Mucosa of gallbladder (tissue), 1 donor: ENCODE measurements at places on chromosomes 2 and 18. TPM values are rescaled to one million over a fixed set of nuclear protein-coding genes. Genes with fewer than 3 reads are reported as not detected.

- DNase-seq, result no peak
Measured at GRCh38 chr18:74286856-74287255, 4.9 kb downstream of the CYB5A start.

DNA sequence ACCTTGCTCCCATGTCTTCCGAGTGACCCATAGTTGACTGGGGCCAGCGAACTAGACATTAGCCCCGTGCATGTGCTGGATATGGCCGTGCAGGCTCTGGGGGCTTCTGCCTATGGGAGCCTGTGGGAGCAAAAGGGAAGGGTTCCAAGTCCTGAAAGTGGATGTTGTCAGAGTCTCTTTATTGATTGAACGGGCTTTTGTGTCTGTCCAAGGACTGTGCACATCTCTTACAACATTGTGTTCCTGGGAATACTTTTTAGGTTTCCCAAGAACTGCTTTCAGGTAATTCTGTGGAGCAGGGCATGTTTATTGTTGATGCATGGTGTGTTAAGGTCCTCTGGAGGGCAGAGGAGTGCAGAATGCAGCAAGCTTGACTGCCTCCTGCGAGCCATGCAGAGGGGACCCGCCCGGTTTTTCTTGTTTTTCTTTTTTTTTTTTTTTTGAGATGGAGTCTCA is 5.0 kb downstream of the RNF144A start:
- no peak for DNase-seq

- no peak for DNase-seq
Measured at GRCh38 chr18:11516751-11517503, 92.5 kb upstream of the SLC35G4 start.

DNA sequence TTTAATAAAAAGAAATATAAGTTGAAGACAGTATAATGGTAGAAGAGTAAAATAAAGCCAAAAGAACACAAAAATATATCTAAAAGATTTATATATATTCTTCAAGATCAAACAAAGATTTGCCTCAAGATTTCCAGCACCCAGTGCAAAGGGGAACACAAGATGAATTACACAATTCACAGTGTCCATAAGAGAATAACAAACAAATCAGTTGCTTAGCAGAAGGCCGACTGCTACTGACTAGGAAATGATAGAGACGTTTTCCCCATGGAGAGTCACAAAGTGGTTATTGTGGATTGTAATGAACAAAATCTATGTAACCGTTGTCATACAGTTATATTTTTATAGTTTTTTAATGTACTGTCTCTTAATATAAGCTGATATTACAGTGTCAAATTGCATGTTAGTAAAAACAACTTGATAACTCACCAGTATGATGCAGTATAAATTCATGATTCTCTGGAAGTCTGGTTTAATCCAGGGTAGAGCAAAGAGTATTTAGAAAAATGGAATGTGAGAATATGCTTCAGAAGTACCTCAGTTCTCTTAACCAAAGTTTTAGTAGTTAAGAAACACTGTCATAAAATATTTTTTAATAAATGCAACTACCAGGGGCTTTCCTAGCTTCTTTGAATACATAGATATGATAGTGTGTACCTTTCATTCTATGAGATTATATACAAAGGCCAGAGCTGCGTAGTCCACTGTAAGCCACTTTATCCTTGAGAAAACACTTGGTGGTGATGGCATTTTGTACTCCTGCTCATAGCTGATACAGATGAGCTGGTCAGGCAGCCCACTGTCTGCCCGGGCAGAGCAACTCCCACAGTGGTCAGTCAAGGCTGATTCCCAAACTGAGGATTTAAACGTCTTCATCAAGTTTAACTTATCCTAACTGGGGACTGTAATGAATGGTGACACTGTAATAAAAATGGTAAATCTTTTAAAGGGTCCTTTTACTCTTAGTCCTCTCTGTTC is 180.5 kb upstream of the DTNA start:
- no peak for DNase-seq

GRCh38 chr2:222912776-222913175 is 51.9 kb downstream of the ACSL3 start:
- DNase-seq, result no peak

DNA sequence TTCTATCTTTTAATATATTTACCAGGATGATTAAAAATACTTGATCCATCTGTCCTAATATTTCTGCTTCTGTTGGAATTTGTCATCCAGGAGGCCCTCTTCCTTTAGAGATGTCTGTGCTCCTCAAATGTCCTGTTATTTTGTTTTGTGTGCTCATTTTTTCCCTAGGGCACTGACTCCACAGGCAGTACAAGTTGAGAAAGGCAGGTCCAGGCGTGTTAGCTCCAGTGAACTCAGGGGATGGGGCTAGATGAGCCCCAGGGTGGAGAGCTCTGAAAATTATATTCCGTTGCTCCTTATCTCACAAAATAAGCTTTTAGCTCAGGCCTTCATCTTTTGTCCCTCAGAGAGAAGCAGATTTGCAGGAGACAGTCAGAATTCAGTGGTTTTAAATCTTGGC is 105.7 kb downstream of the SLC4A3 start:
- no peak for DNase-seq

DNA sequence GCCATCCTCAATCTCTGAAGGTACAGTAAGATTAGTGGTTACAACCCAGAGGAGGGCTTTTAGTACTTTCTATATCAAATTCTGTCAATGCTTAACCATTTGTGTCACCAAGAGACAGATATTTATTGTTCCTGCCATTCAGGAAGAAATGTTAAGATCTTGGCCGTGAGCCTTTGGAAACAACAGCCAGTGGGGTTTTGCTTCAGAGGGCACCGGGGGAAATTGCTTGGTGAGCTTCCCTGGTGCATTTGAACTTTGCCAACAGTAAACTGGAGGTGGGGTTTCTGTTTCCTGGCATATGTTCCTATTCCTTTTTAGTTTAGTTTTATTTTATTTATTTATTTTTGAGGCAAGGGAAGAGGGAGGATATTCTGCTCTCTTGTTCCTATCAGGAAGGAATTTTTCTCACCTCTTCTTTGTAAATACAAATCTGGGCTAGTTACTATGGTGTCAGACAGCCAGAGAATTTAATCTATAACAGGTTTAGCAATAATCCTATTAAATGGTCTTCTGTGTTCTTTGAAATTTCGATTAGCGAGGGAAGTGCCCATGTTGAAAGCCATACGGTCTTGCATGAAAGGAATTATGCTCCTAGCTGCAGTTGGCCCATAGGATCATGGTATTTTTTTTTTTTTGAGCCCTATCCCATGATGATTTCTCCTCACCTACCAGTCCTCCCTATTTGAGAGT is 95.7 kb downstream of the MAIP1 start:
- DNase-seq, result peak; percentile 52

DNA sequence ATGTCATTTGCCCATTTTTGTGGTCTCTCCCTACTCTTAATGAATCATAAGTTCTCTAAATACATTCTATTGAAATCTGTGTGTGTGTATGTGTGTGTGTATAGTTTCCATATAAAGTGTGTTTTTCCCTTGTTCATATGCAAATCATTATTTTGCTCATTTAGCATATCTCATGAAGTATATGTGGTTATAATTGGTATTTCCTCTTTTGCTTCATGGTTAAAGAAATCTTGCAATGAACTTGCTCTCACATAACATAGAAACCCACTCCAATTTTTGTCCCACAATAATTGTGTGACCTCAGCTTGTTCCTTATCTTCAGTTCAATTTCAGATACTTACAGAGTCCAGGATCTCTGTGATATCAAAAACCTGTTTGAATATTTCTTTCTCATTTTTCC is 1.2 kb downstream of the CPO start:
- DNase-seq, result no peak

GRCh38 chr18:8802017-8802672 is 96.8 kb downstream of the MTCL1 start:
- no peak for DNase-seq

GRCh38 chr18:59606193-59607077 is 90.8 kb downstream of the CCBE1 start:
- DNase-seq, result peak; percentile 31

DNA sequence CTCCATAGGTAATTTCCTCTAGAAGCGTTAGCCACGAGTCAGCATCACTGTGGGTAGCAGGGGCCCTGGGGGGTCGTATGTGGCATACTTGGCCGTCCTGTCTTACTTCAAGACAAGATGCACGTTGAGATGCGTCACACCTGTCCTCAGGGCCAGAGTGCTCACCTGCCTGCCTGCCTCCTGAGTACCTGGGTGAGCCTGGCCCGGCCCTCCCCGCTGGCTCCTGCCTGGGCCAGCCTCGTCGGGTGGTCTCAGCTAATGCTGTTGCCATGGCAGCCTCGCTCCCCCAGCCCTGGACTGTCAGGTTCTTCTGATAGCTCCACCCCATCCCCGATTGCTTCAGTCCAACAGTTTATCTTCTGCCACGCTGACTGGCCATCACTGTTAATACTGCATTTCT is 232.4 kb downstream of the GBX2 start:
- no peak for DNase-seq

DNA sequence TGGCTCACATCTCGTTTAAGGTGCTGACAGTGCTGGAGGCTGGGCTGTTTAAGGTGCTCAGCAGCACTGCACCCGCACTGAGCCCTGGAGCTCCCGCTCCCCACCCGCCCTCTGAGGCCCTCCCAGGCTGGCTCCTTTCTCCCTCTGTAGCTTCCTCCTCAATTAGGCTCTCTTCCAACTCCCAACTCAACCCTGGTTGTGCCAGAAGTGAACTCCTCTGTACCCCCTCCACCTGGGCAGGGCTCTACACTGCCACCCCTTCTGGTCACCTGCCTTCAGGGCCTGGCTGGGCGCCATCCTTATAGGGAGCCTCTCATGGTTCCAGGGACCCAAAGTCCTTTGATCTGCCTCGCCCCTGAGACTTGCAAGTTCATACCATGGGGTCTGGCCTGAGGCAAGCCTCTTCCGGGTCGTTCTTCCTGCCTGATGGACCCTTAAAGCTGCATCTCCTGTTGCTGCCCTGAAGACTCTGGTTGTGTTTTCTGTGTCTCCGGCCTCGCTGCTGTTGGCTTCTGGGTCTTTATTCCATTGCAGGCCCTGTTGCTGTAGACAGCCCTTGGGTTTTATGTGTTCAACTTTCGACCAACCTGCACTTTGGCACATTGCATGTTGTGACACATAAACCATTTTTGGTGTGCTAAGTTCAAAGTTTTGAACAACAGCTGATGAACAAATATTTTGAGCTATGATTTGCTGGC is 199.6 kb downstream of the LDLRAD4 start:
- no peak for DNase-seq

- no peak for DNase-seq
Measured at GRCh38 chr2:197777823-197778407, 7.2 kb downstream of the BOLL start.

- DNase-seq, result peak; percentile 43
Measured at GRCh38 chr2:38750011-38750890, 910 bp downstream of the SRSF7 start.

- DNase-seq, result no peak
Measured at GRCh38 chr2:160022162-160022561, 40.3 kb downstream of the PLA2R1 start.

DNA sequence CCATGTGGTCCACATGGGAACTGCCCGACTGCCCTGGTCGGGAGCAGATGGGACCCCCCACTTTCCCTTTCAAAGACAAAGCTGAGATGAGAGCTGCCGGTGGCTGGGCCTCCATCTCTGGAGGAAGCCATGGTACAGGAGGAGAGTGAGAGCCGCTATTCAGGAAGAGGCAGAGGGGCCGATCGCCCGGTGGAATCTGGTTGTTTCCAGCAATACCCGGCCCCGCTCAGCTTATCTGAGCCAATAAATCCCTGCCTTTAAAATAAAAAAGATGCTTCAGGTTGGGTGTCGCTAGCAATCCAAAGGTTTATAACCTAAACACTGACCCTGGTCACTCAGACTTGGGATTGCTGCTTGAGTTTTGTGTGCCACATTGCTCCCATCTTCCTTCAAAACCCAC is 15.2 kb upstream of the B3GNT7 start:
- DNase-seq, result no peak

DNA sequence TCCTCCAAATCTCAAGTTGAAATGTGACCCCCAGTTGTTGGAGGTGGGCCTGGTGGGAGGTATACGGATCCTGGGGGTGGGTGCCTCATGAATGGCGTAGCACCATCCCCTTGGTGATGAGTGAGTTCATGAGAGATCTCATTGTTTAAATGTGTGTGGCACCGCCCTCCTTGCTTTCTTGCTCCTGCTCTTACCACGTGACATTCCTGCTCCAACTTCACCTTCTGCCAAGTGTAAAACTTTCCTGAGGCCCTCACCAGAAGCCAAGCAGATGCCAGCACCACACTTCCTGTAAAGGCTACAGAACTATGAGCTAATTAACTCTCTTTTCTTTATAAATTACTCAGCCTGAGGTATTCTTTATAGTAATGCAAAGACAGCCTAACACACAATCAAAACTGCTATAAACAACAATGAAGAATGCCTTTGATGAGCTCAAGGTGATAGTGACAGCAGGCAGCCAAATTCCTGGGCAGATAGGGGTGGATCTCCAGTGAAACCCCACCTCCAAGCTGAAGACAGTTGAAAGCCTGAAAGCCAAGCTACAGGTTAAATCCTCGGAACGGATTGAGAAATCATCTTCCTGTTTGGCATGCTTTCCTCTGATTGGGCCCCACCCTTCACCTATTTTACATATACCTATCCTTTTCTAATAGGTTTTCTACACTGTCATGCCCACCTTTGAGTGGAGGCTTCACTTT is 26.9 kb downstream of the MCEE start:
- DNase-seq, result no peak

DNA sequence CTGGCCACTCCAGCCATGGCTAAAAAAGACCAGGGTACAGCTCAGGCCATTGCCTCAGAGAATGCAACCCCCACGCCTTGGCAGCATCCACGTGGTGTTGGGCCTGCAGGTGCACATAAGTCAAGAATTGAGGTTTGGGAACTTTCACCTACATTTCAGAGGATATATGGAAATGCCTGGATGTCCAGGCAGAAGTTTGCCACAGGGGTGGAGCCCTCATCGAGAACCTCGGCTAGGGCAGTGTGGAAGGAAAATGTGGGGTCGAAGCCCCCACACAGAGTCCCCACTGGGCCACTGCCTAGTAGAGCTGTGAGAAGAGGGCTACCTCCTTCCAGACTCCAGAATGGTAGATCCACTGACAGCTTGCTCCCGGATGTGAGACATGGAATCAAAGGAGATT is 477.3 kb downstream of the LPIN1 start:
- no peak for DNase-seq

GRCh38 chr2:215886022-215886421 is 127.3 kb downstream of the MREG start:
- DNase-seq, result no peak

- no peak for DNase-seq
Measured at GRCh38 chr2:224180810-224181209, 141.7 kb upstream of the SERPINE2 start.

The RANBP2 gene
- 64.9 TPM for total RNA-seq

The SEPTIN10 gene
- 63.1 TPM for total RNA-seq

The EHD3 gene
- 6.7 TPM for total RNA-seq

The CNDP1 gene
- total RNA-seq, result 4.0 TPM

The ICOS gene
- total RNA-seq, result 0.98 TPM

The ACVR1C gene
- 0.58 TPM for total RNA-seq

The IL1RL2 gene
- 2.3 TPM for total RNA-seq

The KLHL29 gene
- total RNA-seq, result 22.3 TPM

The SOCS6 gene
- total RNA-seq, result 29.9 TPM

The GMPPA gene
- 49.2 TPM for total RNA-seq

The GPR45 gene
- total RNA-seq, result not detected

The IL36RN gene
- not detected for total RNA-seq

The CD207 gene
- 0.52 TPM for total RNA-seq

The METTL21A gene
- total RNA-seq, result 12.4 TPM
